Activated CD4-positive, alpha-beta T cell treated with anti-CD3 and anti-CD28 coated beads, Interleukin-2, amount 50 U/mL, for 48 hours (primary cell): ENCODE measurements at places on chromosomes 2 and 18.

GRCh38 chr2:229910832-229911412, 10.9 kb downstream of the TRIP12 start:
- no peak for DNase-seq

DNA sequence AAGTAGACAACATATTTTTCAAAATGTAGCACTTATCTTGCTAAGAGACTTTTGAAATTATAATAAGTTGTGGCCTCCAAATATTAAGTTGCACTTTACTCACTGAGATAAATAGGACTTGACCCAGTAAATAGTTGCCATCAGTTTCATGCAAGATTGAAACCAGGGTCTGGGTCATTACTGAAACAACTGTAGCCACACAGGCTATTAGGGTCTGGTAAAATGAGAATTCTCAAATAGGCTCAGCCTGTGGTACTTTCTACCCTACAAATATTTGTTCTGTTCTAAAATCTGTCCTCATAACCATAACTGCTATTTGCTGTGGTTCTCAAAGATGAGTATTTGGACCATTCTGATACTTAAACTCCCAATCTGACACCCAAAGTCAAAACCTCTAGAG, 115.4 kb upstream of the STK17B start:
- DNase-seq: no peak

- no peak for DNase-seq
Observed at GRCh38 chr2:201180010-201180409, 2.9 kb upstream of the CASP10 start.

DNA sequence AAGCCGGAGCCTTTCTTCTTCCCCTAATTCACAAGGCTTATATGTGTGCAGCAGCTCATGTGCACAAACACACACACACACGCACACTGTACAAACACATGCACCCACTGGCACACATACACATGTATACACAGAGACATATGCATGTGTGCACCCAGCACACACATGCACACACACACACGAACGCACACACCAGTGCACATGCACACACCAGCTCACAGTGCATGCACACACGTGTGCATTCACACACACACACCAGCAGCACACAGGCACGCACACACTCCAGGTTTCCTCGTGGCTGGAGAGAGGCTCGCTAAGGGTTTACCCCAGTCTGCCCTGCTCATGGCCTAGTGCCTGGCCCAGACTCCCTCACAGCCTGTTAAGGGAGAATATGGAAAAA, 234.0 kb downstream of the EIPR1 start:
- DNase-seq: no peak

GRCh38 chr2:240139011-240139441, 1.4 kb downstream of the OTOS start:
- DNase-seq: no peak

GRCh38 chr2:223979730-223980396, 22.6 kb downstream of the MRPL44 start:
- no peak for DNase-seq

GRCh38 chr2:160322320-160322719, 122.2 kb upstream of the ITGB6 start:
- DNase-seq: peak; percentile 34

- no peak for DNase-seq
Observed at GRCh38 chr2:29950481-29950880, 29.1 kb upstream of the ALK start.

- no peak for DNase-seq
Observed at GRCh38 chr18:56414357-56414756, 224.0 kb downstream of the TXNL1 start.

DNA sequence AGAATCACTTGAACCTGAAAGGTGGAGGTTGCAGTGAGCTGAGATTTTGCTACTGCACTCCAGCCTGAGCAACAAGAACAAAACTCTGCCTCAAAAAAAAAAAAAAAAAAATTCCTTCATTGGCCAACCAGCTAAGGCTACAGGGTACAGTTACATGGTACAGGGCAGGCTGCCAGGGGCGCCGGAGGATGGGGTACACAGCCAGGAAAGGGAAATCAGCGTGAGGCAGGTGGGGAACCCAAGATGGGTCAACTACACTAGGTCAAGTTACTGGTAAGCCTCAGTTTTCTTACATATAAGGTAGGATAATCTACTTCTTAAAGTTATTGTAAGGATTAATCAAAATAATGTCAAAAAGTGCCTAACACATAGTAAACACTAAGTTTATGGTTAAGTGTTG, 142.6 kb upstream of the MSH6 start:
- DNase-seq: no peak

GRCh38 chr2:8629402-8629801, 52.5 kb upstream of the ID2 start:
- DNase-seq: no peak

DNA sequence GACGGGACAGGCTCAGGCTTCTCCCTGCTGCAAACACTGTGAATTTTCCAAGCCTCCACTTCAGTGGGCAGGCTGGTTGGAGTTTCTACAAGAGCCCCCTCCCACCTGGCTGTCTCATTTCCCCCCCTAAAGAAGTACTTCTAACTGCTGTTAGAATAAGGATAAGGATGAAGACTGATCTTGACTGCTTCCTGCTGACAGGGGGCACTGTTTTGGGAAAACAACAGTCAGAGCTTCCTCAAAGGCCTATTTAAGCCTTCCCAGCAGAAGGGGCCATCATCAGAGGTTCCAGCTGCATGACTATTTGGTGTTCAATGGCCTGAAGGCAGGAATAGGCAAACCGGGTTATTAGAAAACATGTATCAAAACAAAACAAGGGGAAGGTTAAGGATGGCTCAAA, 1162.8 kb downstream of the DSC3 start:
- DNase-seq: no peak

GRCh38 chr18:770583-770961, 41.5 kb downstream of the YES1 start:
- no peak for DNase-seq

GRCh38 chr18:4096486-4096885, 358.6 kb downstream of the DLGAP1 start:
- no peak for DNase-seq

GRCh38 chr2:27088634-27089033, 2.1 kb downstream of the KHK start:
- no peak for DNase-seq

DNA sequence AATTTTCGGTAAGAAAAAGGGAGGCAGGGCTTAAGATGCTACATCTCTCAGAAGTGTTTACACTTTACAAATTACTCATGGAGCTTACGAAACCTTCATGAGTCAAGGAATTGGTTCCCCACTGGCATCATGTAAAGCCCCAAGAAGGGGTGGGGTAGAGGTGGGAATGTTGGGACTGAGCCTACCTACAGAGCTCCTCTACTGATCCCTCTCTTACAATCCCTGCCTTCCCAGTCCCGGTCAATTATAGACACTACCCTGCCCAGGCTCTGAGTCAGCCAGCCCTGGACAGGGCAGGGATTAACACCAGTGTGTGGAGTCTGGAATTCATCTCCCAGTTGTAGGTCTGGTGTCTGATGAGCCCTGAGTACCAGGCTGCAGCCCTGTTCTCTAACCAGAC, 248.9 kb downstream of the PAX3 start:
- no peak for DNase-seq

GRCh38 chr18:30582078-30582477, 460.5 kb downstream of the DSC3 start:
- no peak for DNase-seq

GRCh38 chr18:67519592-67519991, 3.1 kb upstream of the DSEL start:
- no peak for DNase-seq

- no peak for DNase-seq
Observed at GRCh38 chr18:76985156-76985950, 147.2 kb downstream of the MBP start.

DNA sequence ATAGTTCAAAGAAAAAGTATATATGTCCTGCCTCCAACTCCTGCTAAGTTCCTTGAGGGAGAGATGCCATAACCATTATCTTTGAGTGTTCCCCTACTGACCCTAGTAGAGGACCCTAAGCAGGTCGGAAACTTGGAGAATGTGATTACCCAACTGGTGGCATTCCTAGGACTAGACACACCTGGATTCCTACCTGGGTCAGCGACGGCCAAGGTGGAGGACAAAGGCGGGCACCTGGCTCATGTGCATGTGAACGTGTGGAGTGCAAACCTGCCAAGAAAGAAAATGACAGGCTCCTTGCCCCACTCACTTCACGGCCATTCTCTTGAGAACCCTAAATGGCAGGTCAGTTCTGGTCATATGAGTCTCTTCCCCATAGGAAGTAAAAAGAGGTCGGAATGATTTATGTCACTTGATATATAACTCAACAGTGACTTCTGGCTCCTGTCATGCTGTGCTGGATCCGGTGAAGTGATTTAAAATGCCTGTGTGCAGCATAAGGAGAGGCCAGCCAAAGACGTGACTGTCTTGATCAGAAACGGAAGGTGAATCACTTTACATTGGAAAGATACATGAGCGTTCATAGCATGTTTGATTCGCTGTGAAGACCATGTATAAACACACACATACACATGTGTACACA, 371.6 kb downstream of the EIPR1 start:
- DNase-seq: no peak

DNA sequence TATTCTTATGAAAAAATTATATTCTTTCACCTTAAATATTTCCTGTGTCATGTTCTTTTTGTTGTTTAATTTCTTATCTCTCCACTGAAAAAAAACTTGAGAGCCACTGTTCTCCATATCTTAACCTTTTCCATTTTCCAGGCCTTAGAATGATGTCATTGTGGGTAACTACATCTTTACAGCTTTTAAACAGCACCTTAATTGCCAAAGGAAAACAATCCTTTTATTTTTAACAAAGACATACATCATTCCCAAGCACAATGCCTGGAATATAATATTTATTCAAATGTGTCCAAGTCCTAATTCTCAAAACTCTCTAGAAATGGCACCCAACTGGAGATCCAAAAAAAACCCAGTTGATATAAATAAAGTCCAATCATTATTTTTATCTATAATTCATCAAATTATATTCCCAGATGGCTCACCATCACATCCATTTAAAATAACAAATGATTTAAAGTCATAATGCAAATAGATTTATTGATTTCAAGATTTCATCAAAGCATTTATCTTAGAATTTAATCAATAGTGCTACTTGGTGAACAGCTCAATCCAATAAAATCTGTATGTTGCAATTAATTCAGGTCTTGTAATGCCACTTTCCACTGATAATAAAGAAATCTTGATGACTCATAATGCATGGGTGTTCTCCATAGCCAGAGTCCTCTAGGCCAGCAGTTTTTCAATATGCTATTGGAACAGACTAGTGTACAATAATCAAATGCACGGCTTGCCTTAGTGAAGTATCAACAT, 107.1 kb upstream of the MAPRE2 start:
- no peak for DNase-seq

DNA sequence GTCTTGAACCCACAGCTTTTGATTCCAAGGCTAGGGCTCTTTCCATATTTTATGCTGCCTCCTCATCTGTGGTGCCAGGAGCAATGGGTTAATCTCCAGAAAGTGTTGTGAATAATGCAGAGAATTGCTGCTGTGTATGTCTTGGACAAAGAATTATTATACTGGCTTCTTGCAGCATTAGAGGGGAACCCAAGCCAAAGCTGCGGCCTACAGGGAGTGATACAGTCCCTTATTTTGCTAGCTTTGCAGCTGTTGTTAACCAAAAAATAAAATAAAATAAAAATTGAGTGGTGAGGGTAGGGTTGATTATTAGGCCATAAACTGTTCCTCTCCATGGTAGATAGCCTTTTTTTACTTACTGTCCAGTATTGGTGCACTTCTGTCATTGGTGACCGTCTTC, 16.7 kb downstream of the WIPF1 start:
- DNase-seq: no peak

DNA sequence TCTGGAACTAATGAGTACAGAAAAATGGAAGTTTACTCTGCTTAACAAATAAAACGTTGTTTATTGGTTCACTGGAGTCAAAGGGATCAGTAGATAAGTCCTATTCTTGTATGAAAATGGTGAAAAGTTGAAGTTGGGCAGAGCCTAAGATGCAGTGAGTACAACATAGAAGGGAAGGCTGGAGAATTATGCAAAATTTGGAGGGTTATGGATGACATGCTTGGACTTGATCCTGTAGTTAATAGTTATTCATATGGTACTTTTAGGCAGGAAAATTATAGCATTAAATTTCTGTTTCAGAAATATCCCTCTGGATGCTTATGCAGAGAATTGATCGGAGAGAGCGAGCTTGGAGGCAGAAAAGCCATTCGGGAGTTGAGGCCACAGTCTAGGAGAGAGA, 167.6 kb downstream of the KCNS3 start:
- no peak for DNase-seq

DNA sequence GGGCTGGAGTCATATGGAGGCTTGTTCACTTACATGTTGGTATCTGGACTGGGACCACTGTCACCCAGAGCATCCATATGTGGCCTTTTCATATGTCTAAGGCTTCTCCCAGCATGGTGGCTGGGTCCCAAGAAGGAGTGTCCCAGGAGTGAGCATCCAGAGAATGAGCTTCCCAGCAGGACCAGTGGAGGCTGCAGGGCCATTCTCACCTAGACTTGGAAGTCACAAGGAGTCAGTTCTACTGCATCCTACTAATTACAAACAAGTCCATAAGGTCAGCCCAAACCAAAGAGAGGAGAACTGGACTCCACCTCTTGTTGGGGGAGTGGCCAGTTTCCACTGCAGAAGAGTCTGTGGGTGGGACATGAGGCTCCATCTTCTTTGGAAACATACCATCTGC, 5.1 kb upstream of the TEX51 start:
- DNase-seq: no peak

- no peak for DNase-seq
Observed at GRCh38 chr2:85699325-85699724, 5.2 kb downstream of the GNLY start.

DNA sequence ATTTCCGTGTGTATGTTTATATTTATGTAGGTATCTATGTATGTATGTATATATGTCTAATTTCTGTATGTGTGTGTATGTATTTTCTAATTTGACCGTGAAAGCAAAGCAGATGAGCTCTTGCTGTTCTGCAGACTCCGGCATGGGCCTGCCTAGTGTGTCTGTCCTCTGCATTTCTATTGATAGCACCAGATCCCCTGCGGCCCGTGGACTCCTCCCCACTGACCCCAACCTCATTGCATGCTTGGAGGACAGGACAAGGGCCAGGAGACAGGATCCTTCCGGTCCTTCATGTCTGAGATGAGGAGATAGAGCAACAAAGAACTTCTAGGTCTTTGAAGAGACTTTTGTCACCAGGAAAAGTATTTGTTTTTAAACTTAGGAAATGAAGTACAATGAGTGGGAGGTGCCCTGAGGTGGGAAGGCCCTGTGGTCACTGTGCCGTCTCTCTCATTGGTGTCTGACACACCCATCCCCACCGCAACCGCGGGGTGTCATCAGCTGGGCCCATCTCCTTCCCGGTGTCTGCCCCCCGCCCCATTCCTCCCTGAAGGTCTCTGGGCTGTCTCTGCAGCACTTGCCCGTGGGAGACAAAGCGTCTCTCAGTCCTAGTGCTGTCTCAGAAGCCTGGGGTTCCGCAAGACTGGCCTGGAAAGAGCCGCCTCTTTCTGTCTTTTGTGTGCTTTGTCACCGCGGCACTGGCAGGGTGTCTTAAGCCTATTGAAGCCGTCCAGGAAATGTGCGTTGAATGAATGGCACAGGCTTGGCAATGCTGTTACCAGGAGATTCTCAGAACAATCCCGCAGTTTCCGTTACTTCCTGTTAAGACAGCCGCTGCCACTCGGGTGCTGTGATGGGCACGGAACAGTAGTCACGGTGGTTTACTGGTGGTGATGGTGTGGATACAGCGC, 216.4 kb downstream of the AGAP1 start:
- DNase-seq: no peak
